ENCODE measurements at places on chromosomes 1 and 21.
A peak's percentile ranks its signal among the peaks of the same experiment; 100 is the strongest.

DNA sequence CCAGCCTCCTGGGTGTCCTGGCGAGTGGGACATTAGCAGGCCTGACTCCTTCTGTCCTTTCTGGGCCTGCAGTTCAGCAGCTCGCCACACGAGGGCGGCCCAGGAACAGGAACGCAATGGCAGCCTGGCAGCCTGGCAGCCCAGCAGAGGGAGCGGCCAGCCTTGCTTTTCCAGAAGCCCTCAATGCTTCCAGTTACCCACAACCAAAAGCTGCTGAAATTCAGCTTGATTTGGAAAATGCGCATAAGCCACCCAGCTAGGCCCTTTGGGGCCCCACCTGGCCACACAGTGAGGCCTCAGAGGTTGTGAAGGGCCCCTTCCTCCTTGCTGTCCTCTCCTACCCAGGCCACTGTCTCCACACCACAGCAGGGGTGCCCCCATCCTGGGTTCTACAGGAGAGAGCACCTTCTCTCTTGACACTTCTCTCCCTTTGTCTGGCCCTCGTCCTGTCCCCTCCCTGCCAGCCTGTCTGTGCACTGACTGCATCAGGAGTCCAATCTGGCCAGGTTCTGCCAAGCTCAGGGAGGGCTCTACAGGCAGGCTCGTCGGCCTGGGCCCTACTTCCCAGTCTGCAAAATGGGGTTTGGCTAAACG lies 103.4 kb upstream of the VAMP3 start:
- DNase-seq, result peak; percentile 81

GRCh38 chr1:59104191-59104760 lies 192.6 kb upstream of the FGGY start:
- DNase-seq, result no peak

DNA sequence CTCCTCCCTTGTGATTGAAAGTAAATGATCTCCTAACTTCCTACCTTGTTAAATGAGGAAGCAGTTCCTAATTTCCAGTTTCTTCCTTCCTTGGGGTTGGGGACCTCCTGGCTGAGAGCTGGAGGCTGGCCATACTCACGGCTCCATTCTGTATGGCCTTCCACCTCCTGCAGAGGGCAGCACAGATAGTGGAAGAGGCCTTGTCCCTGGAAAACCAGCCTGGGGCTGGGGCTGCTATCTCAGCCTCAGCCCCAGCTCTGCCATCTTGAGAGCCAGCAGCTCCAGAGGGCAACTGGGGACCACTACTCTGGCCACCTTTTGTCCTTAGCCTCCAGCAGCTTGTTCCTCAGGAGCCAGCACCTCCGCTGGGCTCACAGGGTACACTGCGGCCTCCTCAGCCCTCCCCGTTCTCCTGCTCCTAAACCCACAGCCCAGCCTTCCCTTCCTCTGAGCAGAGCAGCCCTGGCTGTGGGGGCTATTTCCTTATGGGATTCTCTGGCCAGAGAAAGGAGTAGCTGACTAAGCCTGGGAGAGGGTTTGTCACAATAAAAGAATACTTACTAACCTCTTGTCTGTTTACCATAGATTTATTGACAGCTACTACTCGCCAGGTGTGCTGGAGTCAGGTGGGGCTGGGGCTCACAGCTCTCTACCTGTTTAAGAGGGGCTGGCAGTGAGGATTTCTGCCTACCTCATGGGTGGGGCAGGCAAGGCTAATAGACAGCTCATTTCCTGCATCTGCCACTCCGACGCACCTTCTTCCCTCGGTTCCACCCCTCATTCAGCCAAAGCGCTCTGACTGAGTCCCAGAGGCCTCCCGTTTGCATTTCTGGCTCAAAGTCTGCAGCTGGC lies 6.3 kb downstream of the TMEM234 start:
- peak; percentile 81 for DNase-seq

DNA sequence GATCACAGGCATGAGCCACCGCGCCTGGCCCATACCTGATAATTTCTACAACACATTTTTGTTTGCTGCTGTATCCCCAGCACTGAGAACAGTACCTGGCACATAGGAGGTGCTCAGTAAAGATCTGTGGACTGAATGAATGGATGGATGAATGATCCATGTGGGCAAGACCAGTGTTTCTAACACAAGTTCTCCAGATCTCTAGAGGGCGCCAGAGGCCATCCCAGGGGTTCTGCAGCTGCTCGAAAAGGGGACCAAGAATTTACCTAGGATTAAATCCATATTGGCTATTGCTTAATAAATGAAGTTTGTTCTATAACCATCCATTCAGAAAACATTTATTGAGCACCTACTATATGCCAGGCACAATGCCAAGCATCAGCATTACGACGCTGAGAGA lies 167.7 kb downstream of the ACTL8 start:
- DNase-seq, result peak; percentile 49

DNA sequence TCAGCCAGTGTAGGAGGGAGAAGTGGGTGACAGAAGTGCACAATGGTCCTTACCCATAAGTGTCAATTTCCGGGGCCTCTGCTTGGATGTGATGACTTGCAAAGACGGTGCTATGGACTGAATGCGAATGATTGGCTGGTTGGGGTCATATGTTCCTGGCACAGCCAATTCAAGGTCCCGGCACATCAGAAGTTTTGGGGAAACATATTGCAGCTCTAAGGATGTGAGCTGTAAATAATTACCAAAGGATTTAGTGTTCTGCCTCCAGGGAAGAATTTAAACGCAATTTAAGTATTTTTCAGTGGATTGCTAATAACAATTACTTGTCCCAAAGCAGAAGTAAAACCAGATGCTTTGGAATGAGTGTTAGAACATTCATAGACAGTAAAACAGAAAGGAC lies 26.9 kb upstream of the EXOSC10 start:
- no peak for DNase-seq

Data from ELR (cell line).